ENCODE measurements at places on chromosomes 11 and 22. TPM values are rescaled to one million over a fixed set of nuclear protein-coding genes. Genes with fewer than 3 reads are reported as not detected.

C1QTNF4 gene
- 11.8 TPM for polyA plus RNA-seq

CSNK2A3 gene
- 0.86 TPM for polyA plus RNA-seq

OR52I2 gene
- 0.03 TPM for polyA plus RNA-seq

NXPE2 gene
- polyA plus RNA-seq, result 0.47 TPM

RAG1 gene
- 3.0 TPM for polyA plus RNA-seq

AMBRA1 gene
- polyA plus RNA-seq, result 26.6 TPM

CARNS1 gene
- polyA plus RNA-seq, result 4.1 TPM

SLC35F2 gene
- 14.9 TPM for polyA plus RNA-seq

CTTN gene
- polyA plus RNA-seq, result 166 TPM

OR51I2 gene
- polyA plus RNA-seq, result not detected

CHEK2 gene
- polyA plus RNA-seq, result 17.5 TPM

BAIAP2L2 gene
- polyA plus RNA-seq, result 6.9 TPM

NLRP10 gene
- not detected for polyA plus RNA-seq

KCNJ11 gene
- polyA plus RNA-seq, result 3.2 TPM

EI24 gene
- polyA plus RNA-seq, result 103 TPM

MYO18B gene
- 0.16 TPM for polyA plus RNA-seq

ZNF215 gene
- 4.4 TPM for polyA plus RNA-seq

OR5A1 gene
- polyA plus RNA-seq, result 0.07 TPM

KLHL35 gene
- 1.1 TPM for polyA plus RNA-seq

SCT gene
- 2.3 TPM for polyA plus RNA-seq

BEST1 gene
- polyA plus RNA-seq, result 5.3 TPM

GGA1 gene
- 51.2 TPM for polyA plus RNA-seq

UVRAG gene
- polyA plus RNA-seq, result 17.3 TPM

NCF4 gene
- 2.5 TPM for polyA plus RNA-seq

CASP5 gene
- not detected for polyA plus RNA-seq

DTX4 gene
- polyA plus RNA-seq, result 53.9 TPM

CNGA4 gene
- polyA plus RNA-seq, result 0.44 TPM

VPREB1 gene
- polyA plus RNA-seq, result not detected

OR8U1 gene
- polyA plus RNA-seq, result not detected

OR5B12 gene
- polyA plus RNA-seq, result not detected

TRIM34 gene
- 9.0 TPM for polyA plus RNA-seq

POU2AF3 gene
- 8.9 TPM for polyA plus RNA-seq

XKR3 gene
- not detected for polyA plus RNA-seq

FUT4 gene
- polyA plus RNA-seq, result 6.6 TPM

ZP1 gene
- polyA plus RNA-seq, result not detected

ADAMTS15 gene
- polyA plus RNA-seq, result 65.7 TPM

OR8G1 gene
- not detected for polyA plus RNA-seq

RASL10A gene
- not detected for polyA plus RNA-seq

CNTF gene
- 1.6 TPM for polyA plus RNA-seq

HTR3A gene
- polyA plus RNA-seq, result 0.11 TPM

C1QTNF6 gene
- 34.5 TPM for polyA plus RNA-seq

MS4A15 gene
- polyA plus RNA-seq, result not detected

Data from renal pelvis (tissue), 12 donors.